CD4-positive, alpha-beta T cell treated with Interleukin-17A for 4 hours (primary cell): ENCODE measurements at places on chromosomes 12 and 14.

- no peak for DNase-seq
Measured at GRCh38 chr12:98194591-98194990, 320.8 kb upstream of the TMPO start.

DNA sequence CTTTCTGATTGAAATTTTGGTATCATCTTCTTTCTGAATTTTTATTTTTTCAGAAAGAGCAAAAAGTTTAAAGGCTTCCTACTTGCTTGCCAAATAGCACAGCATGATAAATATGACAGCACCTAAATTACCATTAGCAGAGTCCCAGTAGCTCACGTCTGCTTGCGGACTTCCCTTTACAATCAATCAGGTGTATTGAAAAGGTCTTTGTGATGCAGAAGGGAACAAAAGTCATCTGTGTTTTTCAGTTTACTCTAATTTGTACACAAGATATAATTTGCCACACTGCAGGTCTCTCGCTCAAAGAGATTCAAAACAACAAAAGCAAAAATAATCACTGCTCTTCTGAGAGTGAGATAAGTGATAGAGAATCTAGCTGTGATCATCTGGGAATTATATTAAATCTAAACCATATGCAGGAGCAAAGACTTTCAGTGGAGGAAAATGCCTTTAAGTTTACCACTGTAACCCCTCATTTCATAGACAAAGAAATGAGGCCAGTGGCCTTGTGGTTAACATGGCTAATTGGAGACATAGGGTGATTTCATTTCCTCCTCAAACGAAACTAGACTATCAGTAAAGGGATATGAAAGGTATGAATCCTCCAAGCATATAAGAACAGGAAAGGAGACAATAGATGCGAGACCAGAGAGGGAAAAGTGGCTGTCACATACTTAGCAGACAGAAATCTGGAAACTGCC lies 240.8 kb upstream of the TMPO start:
- no peak for DNase-seq

GRCh38 chr12:100842156-100842555 lies 47.6 kb downstream of the ANO4 start:
- DNase-seq = no peak

- DNase-seq = no peak
Measured at GRCh38 chr14:69325646-69326265, 65.8 kb downstream of the GALNT16 start.

GRCh38 chr12:107567876-107568619 lies 117.6 kb upstream of the PWP1 start:
- no peak for DNase-seq

- no peak for DNase-seq
Measured at GRCh38 chr14:57822081-57822480, 43.8 kb downstream of the SLC35F4 start.

- no peak for DNase-seq
Measured at GRCh38 chr14:68359837-68360552, 432.9 kb downstream of the ZFP36L1 start.
